Stromal cell of bone marrow (primary cell): ENCODE measurements at places on chromosomes 7 and 10.

DNA sequence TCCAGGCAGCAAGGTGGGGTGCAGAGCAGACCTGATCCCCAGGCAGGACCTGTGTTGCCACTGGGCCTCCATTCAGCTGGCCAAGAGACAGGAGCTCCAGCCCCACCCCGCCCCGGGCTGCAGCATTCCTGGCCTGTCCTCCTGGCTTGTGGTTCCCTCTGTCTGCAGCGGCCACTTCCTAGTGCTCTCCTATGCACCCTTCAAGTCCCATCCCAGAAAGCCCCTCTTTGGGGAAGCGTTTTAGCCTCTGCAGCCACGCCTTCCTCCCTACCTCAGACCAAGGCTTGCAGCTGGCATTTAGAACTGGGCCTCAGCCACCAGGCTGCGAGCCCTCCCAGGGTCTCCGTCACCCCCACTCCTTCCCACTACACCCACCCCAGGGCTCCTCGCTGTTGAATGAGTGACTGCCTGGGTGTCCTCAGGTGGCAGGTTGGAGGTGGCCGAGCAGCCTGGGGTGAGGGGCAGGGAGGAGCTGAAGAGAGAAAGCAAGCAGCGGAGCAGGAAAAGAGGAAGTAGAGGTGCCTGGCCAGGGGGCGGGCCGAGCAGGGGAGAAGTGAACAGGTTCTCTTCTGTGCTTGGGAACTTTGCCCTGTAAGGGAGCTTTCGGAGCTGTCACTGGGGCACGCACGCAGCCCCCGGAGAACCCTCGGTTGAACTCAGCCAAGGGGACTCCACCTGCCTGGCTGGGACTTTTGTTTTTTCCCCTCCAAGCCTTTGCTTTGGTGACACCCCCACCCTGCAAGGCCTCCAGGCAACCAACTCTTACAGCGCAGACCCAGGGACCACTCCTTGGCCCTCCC, 109.1 kb upstream of the TNRC18 start:
- DNase-seq: no peak

DNA sequence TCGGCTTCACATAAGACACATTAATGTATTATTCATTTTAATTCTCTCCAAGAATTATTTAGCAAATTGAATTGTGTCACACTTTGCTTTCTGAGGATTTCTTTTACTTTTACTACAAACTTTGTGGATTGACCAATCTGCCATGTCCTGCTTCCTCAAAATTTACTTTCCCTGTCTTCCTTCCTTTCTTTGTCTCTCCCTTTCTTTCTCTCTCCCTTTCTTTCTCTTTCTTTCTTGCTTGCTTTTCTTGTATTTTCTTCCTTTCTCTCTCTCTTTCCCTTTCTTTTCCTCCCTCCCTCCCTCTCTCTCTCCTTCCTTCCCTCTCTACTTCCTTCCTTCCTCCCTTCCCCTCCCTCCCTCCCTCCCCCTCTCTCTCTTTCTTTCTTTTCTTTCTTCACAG, 37.8 kb downstream of the SP8 start:
- DNase-seq: no peak

GRCh38 chr7:26182283-26182682, 18.3 kb downstream of the HNRNPA2B1 start:
- no peak for DNase-seq

DNA sequence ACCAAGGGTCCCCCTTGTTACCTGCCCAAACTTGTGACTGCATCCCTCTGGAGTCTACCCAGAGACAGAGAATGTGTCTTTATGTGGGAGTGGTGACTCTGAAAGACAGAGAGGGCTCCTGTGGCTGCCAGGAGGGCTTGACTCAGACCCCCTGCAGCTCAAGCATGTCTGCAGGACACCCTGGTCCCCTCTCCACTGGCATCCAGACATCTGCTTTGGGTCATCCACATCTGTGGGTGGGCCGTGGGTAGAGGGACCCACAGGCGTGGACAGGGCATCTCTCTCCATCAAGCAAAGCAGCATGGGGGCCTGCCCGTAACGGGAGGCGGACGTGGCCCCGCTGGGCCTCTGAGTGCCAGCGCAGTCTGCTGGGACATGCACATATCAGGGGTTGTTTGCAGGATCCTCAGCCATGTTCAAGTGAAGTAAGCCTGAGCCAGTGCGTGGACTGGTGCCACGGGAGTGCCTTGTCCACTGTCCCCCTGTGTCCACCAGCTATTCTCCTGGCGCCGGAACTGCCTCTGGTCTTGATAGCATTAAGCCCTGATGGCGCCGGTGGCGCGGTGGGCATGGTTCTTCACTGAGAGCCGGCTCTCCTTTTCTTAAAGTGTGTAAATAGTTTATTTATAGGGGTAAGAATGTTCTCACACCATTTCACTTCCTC, 19.4 kb upstream of the SH2D4B start:
- no peak for DNase-seq
